ENCODE measurements at places on chromosomes 2 and 18.
A peak's percentile ranks its signal among the peaks of the same experiment; 100 is the strongest.

DNA sequence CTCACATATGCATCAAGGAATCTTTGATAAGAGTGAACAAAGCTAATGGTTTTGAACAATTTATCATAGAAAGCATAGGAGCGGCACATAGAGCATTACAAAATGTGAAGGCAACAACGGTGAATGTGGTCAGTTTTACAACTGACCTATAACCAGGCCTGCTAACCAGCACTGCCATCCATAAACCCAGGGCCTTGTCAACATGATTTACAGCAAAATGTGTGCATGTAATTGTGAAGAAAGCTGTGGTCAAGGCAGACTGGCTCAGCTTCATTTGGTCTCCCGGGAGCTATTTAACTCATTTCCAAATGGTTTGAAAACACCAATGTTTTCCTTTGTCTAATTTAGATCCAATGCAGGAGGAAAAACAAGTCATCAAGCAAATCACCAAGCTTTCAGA, 119.8 kb downstream of the DHRS9 start:
- no peaks in the 10 kb centered on the region for H3K36me3 ChIP-seq
- no peak for DNase-seq
- peaks cover 23% of the 10 kb centered on the region for H3K27me3 ChIP-seq
- H3K4me1 ChIP-seq: no peaks in the 10 kb centered on the region
- H3K27ac ChIP-seq: no peak overlapping the region

DNA sequence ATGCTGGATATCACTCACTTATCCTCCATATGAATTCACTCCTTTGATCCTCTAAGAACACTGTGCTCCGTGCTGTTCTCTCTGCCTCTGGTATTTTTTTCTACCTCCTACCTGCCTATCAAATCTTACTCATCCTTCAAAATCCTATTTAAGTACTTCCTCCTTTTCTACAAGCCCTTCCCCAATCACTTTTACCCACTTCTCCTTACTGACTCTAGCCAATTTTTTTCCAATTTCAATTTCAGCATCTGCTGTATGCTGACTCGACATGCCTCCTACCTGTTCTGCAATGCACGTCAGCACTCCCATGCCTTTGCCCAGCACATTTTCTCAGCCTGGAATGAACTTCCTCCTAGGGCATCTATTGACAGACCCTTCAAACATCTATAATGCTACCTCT, 37.3 kb upstream of the LNPK start:
- H3K27me3 ChIP-seq: peaks cover 38% of the 10 kb centered on the region
- no peaks in the 10 kb centered on the region for H3K4me1 ChIP-seq
- no peak overlapping the region for H3K27ac ChIP-seq
- no peak overlapping the region for H3K4me3 ChIP-seq

DNA sequence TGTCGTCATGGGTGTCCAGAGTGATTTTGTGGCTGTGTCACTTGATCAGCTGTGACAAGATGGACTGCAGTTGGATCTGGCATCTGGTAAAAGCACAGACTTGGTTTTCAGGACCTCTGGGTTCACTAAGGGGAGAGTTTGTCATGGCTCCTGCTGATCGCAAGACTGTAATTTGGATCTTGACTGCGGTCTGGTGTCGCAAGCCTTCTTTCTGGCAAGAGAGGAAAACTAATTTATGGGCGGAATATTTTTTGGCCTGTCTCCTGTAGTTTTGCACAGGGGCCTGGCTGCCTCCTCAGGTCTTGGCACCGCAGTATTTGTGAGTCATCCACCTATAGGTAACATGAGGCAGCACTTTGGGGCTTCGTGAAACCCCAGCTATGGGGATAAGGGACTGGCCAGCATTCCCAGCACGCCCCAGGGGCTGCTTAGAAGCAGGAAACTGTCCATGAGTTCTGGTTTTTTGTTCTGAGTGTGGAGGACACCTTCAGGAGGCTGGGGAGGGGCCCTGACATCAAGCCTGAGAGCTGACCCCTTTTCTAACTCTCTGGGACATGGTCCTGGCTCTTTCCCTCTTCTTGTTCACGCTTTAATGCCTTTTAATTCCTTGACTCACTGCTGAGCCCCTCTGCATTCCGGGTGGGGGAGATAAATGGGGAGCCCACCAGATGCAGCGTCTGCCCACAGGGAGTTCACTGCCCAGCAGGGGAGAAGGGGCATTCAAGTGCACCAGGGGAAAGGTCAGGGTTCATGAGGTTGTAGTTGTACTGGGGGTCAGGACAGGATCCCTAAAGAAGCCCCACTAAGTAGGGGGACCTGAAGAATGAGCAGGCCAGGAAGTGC, 12.2 kb downstream of the SH3BP4 start:
- DNase-seq: no peak
- peaks cover 14% of the 10 kb centered on the region for H3K27me3 ChIP-seq
- no peaks in the 10 kb centered on the region for H3K36me3 ChIP-seq
- H3K4me3 ChIP-seq: no peak overlapping the region
- H3K27ac ChIP-seq: no peak overlapping the region
- no peaks in the 10 kb centered on the region for H3K4me1 ChIP-seq

DNA sequence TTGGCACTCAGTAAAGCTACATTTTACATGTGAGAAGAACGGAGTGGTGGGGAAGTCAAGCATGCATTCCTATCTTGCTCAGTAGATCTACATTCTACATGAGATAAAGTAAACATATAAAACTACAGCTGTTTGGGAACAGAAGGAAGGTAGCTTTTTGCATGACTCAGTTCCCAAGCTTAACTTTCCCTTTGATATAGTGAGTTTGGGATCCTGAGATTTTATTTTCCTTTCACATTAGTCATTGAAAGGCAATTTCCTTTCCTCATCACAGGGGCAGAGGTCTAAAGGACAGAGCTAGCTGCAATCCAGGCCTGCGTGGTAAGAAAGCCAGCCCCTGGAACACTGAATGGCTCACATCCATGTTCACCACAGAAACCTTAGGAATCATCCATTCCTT, 257.2 kb downstream of the SRBD1 start:
- no peak overlapping the region for H3K4me3 ChIP-seq
- no peak for DNase-seq
- no peaks in the 10 kb centered on the region for H3K27me3 ChIP-seq
- no peaks in the 10 kb centered on the region for H3K36me3 ChIP-seq

GRCh38 chr2:12619975-12620374, 96.8 kb upstream of the TRIB2 start:
- H3K27ac ChIP-seq: no peak overlapping the region
- no peaks in the 10 kb centered on the region for H3K36me3 ChIP-seq
- H3K27me3 ChIP-seq: no peaks in the 10 kb centered on the region
- peaks cover 29% of the 10 kb centered on the region for H3K4me1 ChIP-seq

DNA sequence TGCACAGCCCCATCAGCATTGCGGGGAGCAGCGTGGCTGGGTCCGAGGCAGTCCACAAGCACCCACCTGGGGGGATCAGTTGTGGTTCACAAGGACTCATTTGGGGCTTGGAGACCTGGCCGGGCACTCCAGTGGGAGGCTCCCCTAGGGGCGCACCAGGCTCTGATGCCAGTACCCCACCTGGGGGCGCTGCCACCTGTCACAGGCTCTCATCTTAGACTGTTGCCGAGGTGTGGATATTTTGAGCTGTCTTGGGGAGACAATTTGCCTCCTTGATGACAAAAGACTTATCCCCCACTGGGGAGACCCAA, 3.0 kb downstream of the ADRA2B start:
- H3K4me1 ChIP-seq: peaks cover 17% of the 10 kb centered on the region
- H3K27me3 ChIP-seq: peaks cover 13% of the 10 kb centered on the region
- H3K36me3 ChIP-seq: no peaks in the 10 kb centered on the region
- no peak for DNase-seq

DNA sequence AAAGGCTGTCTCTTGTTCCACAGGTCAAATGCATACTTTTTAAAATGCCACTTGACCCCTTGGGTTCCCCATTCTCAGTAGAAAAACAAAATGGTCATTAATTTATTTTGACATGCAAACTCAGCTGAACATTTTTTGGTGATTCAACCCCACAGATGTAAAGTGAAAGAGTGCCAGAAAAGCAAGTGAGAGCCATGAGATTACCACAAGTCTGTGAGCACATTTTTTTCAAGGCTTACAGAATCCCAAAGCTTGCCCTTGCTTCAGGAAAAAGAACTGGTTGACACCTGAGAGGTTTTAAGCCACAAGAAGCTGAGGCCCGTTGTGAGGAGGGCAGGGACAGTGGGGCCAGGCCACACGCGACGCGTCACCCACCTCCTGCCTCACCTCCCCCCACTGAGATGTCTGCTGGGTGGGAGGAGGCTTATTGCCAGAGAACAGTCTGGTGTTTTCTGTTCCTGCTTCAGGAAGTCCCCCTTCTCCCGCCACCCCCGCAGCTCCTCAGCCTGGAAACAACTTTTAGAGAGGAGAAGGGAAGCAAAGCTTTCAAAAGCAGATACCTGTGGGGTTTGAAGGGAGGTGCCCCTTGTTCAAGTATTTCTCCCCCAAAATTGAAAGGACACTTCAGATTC, 70.4 kb upstream of the CYP1B1 start:
- H3K36me3 ChIP-seq: no peaks in the 10 kb centered on the region
- peaks cover 14% of the 10 kb centered on the region for H3K4me1 ChIP-seq
- no peak overlapping the region for H3K4me3 ChIP-seq
- DNase-seq: no peak

GRCh38 chr2:129078548-129078947, 759.9 kb upstream of the HS6ST1 start:
- no peak overlapping the region for H3K27ac ChIP-seq
- no peak overlapping the region for H3K4me3 ChIP-seq
- H3K36me3 ChIP-seq: no peaks in the 10 kb centered on the region
- DNase-seq: no peak
- H3K4me1 ChIP-seq: no peaks in the 10 kb centered on the region

DNA sequence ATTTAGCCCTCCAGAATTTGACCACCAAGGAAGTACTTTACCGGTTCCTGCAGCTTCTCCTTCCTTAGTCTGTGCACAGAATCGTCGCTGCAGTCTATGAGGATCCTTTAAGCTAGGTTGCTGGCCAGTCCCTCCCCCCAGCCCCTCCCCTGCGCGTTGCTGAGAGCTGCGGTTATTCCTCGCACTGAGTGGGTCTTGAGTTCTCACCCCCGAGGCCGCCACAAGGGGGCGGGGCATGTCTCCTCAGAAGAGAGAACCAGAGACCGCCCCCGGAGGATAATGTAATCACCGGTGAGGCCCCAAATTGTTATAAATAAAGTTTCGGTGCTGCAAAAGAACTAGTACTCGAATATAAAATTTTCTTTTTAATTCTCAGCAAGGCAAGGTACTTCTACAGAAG, 1184.9 kb upstream of the CDH2 start:
- no peaks in the 10 kb centered on the region for H3K36me3 ChIP-seq
- no peak overlapping the region for H3K4me3 ChIP-seq
- no peaks in the 10 kb centered on the region for H3K4me1 ChIP-seq
- DNase-seq: no peak
- no peaks in the 10 kb centered on the region for H3K27me3 ChIP-seq
- no peak overlapping the region for H3K27ac ChIP-seq

- peak; percentile 100 for DNase-seq
- H3K4me1 ChIP-seq: peaks cover 32% of the 10 kb centered on the region
- H3K27me3 ChIP-seq: peaks cover 4% of the 10 kb centered on the region
Observed at GRCh38 chr18:63422087-63422863, at the start of gene VPS4B. TSS of gene VPS4B (minus strand) at chr18:63422476. CDS start at chr18:63422259, 217 bp downstream.

DNA sequence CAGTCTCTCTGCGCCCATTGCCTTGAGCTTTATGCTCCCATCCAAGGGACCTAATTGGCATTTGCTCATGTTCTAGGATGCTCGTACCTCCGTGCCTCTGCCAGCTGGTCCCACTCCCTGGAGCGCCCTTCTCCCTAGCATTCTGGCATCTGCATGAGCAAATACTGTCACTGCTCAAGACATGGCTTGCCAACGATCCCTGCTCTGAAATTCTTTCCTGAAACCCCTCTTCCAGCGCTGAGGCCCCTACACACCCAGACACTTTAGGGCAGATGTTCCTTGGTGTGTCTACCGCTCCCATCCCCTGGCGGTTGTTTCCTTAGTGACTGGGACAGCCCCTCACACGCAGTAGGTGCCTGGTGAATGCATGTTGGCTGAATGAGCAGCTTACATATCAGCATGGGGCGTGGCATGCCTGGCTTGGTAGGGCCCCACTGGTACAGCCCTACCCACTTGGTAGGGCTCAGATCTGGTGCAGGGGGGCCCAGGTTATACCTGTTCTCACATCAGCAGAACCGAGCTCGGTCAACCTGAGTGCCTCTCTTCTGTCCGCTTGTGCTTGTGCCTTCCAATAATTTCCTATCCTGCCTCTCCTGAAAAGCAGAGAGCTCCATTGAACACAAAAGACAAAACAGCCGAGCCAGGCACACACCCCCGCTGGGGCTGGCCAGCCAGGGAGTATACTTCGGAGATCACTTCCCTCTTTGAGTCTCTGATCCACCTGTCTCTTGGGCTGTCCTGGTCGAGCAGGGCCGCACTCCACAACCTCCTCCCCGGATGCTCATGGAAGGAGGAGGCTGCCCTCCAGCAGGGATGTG, 59.2 kb downstream of the INHBB start:
- DNase-seq: no peak

DNA sequence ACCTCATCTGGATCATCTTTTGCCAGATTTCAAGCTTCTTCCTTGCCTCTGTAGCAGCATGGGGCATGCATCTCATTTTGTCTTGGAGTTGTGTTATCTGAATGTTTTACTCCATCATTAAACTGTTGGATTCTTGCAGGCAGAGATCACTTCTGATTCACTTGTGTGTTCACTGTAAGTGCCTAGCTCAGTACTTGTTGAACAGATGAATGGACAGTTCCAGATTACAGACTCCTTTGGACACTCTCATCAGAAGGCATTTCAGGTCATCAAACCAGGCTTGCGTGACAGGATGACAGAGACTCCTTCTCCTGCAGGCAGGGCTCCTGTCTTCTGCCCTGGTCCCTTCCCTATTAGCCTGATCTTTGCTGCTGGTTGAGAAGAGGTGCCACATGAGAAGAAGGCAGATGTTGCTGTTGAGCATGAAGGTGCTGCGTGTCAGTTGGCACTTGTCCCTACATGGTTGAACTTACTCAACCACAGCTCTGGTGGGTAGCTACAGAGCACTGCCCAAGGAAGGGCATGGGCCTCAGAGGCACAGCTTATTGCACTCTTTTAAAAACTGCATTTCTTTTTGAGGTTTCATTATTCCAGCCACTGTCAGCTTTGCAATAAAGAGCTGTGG, 58.9 kb downstream of the INPP4A start:
- no peaks in the 10 kb centered on the region for H3K27me3 ChIP-seq
- H3K4me3 ChIP-seq: no peak overlapping the region
- H3K36me3 ChIP-seq: peaks cover 37% of the 10 kb centered on the region
- peak overlapping the region; percentile 72 for H3K27ac ChIP-seq
- peaks cover 90% of the 10 kb centered on the region for H3K4me1 ChIP-seq

GRCh38 chr2:32289165-32289999, 11.7 kb downstream of the YIPF4 start:
- no peak for DNase-seq
- H3K4me3 ChIP-seq: no peak overlapping the region
- peaks cover 38% of the 10 kb centered on the region for H3K4me1 ChIP-seq
- peaks cover 48% of the 10 kb centered on the region for H3K36me3 ChIP-seq
- peak overlapping the region; percentile 35 for H3K27ac ChIP-seq

DNA sequence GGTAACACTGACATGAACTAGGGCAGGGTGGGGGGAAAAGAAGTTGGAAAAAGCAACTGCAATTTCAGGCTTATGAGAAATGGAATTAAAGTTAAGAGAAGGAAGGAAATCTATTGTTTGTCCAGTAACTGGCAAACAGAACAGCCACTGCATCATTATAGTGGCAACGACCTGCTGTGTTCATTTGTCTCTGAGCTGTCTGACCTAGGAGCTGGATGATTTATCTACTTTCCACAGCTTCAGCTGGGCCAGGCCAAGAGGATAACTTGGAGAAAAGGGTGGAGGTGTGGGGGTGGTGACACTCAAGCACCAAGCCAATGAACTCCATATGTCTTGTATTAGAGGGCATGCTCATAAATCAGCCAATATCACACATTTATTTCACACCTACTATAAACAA, 291.5 kb upstream of the KLHL29 start:
- no peaks in the 10 kb centered on the region for H3K36me3 ChIP-seq
- DNase-seq: no peak
- H3K27ac ChIP-seq: no peak overlapping the region
- no peaks in the 10 kb centered on the region for H3K27me3 ChIP-seq

Measured in activated T-cell treated with anti-CD3 and anti-CD28 coated beads, Interleukin-2, amount 50 U/mL, for 24 hours (primary cell).